Activated CD4-positive, alpha-beta T cell treated with anti-CD3 and anti-CD28 coated beads for 24 hours (primary cell): ENCODE measurements at places on chromosomes 1 and 21.

GRCh38 chr1:220982686-220983085, 103.4 kb downstream of the HLX start:
- DNase-seq: no peak

- DNase-seq: no peak
Observed at GRCh38 chr21:37866027-37866426, 50.2 kb downstream of the KCNJ6 start.

DNA sequence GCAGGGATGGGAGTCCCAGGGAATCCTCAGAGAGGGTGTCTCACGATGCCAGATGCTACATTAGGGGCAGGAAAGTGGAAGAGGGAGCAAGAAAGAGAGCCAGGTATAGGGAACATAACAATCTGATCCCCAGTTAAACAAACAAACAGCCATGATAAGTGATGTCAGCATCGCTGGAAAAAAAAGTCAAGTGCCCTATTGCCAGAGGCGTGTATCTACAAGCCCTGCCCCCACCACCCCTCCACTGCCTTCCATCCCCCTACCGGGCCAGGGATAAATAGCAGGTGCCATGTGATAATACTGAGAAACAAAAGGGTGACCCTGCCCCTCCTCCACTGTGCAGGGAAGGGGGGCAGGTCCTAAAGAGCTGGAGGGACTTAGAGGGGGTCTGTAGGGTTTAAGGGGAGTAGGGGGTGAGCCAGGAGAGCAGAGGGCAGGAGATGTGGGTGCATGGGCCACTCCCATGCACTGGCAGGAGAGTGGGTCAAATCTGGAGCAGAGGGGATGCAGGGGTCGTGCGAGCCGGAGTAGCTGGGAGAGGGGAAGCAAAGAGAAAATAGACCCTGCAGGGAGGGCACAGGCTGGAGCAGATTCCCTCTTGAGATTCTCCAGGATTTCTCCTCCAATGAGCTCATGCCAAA, 3.4 kb downstream of the SLC26A9 start:
- no peak for DNase-seq

DNA sequence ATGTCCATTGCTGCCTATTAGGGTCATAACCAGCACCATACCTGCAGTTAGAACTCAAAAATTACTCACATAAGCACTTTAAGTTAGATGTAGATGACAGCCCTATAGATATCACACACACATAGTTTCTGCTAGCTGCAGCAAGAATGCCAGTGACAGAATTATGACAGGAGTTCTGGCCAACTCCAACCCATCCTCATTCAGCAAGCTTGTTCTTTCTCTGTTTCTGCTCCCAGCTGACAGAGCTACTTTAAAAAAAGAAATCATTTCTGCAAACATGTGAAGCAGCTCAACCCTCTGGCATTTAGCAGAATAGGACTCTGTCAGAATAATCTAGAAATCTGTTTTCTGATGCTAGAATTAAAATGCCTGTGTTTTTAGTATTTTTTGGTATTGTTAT, 23.8 kb upstream of the OTUD7B start:
- DNase-seq: no peak

DNA sequence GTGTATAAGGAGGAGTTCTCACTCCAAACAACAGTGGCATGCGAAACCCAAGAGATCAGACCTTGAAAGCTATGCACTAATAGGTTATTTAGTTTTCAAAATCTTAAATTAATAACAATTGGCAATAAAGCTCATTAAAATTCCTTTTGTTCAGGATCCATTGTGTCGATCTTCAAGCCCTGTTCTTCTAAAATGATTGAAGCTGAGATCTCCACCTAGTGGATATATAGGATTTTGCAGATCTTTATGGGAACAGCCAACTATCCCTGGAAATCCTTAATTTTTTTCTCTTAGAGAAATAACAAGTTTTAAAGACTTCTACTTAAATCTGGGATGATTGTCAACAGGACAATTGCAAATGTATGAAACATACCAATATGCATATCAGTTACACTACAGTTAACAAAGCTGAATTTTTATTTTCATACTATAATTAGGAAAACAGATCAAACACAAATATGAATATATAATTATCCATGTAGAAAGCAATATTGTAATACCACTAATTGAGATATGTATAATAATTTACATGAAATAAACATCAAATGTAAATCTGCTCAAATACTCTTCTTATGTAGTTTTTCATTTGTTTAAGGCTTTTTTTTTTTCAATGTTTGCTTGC, 43.3 kb downstream of the LRRC53 start:
- no peak for DNase-seq

DNA sequence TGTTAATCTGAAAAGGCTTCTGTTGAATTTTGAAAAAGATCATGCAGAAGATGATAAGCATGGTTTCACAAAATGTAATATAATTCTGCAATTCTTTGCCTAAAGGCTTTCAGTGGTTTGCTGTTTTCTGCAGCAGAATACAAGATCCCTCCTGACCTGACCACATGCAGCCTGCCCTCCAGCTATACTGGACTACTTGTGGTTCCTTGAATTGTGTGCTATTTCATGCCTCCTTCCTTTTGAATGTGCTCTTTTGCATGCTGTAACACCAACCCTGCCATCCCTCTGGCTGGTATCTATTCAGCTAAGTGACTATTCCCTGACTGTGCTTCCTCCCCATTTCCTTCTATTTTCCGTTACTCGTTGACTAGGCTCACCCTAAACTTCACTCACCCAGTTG, 55.5 kb downstream of the CACNA1E start:
- DNase-seq: no peak

DNA sequence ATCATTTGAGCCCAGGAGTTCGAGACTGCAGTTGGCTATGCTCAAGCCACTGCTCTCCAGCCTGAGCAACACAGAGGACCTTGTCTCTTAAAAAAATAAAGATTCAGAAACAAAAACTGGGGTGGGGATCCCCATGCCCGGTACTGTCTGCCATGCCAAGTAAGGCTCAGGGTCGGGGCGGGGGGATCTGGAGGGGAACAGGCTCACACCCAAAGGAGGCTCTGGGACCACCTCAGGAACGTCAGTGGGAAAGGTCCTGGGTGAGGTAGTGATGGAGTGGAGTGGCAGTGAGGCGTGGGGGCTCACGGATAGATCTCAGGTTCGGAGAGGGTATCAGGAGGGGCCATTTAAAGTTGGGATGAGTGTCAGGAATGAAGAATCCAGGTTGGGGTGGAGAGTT, 765 bp upstream of the S100A4 start:
- no peak for DNase-seq

DNA sequence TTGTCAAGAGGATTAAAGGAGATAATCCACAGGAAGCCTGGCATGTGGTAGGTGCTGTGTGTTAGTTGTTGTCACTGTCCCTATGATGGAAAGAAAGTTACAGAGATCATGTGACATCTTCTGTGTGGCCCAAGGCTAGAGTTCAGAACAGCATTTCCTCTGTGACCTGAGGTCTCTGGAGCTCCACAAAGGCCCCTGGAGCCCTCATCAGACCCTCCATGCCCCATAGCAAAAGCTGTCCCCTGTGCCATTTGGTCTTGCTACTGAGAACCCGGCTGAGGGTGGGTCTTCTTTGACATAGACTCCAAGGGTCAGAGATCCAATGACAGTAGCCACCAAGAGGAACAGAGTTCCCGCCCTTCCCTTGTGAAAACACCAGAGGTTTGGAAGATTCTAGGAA, 8.1 kb downstream of the CELA2B start:
- DNase-seq: no peak

- no peak for DNase-seq
Observed at GRCh38 chr1:229557200-229557850, 1.2 kb downstream of the ABCB10 start.

DNA sequence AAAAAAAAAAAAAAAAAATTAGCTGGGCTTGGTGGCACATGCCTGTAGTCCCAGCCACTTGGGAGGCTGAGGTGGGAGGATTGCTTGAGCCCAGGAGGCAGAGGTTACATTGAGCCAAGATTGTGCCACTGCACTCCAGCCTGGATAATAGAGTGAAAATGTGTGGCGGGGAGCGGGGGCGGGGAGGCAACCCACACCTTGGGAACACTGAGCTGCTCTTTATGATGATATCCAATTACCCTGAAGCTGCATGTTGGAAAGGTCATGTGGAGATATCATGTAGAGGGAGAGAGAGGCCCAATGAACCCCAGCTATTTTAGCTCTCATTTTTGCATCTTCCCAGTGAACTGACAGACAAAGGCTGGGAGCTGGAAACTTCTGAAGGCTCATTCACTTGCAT, 48.3 kb upstream of the ZNF648 start:
- no peak for DNase-seq

DNA sequence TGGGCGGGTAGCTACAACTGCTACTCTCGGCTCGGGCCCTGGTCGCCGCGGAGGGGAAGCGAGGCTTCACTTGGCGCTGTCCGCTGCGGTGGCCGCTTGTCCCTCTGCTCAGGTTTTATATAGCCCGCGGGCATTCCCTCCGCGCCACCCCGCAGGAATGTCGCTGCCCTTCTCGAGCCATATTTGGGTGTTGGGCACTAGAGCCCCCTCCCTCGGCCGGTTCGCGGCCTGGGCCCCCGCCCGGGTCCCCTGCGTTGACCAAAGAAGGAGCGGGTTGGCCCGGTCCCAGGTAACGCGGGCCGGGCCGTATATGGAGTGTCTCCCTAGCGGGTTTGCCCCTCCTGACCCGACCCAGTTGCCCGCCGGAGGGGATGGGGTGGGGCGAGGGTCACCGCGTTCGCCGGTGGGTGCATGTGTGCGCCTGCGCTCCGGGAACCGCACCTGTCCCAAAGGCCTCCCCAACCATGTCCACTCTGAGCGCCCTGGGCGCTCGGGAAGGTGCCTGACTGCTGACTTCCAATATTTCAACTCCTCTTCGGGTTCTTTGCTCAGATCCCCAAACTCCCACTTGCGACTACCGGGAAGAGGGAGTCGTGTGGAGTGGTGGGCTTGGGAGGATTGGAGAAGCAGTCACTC, at the start of gene ACTA1:
TSS of gene ACTA1 (minus strand) at position 90 of the 636 bp plus-strand sequence. CDS start 979 bp downstream, outside the sequence.
- no peak for DNase-seq

GRCh38 chr1:217494767-217495166, 136.1 kb downstream of the GPATCH2 start:
- DNase-seq: no peak

DNA sequence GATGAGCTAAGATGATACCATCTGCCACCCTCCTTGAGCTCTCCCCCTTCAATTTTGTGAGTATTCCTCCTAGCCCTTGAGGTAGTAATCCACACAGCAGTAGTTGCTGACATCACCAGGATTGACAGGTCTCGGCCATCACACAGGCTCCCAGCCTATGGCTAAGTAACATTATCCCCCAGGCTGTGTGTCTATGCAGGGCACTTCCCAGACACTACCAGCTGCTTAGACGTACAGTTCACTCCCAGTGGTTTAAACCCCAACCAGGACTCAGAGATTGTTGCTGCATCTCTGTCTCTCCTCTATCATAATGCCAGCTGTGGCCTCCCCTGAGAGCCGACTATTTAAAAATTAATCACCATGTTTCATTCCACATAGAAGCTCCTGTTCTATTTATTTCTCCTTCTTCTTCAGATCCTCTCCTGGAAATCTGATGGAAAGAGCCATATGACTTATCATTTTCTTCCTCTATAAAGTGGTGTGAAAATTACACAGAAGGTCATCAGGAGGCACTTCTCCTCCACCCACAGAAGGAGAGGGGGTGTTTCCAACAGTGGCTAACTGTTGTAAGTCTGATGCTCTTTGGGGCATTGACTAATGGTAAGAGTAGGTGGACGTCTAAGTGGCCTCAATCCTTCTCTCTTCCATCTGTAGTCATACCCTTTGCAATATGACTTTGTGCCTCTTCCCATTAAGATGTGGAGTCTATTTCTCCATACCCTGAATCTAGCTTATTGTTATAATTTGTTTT, 396.3 kb downstream of the SETD4 start:
- no peak for DNase-seq

GRCh38 chr1:2942410-2942809, 78.9 kb upstream of the ACTRT2 start:
- DNase-seq: no peak

- no peak for DNase-seq
Observed at GRCh38 chr1:59125154-59125553, 171.7 kb upstream of the FGGY start.

- DNase-seq: no peak
Observed at GRCh38 chr1:154739654-154740053, 130.4 kb downstream of the KCNN3 start.
